Left kidney (tissue), 8 donors: ENCODE measurements at places on chromosomes 6 and 20. TPM values are rescaled to one million over a fixed set of nuclear protein-coding genes. Genes with fewer than 3 reads are reported as not detected.

FOXF2 gene
- 0.10 TPM for polyA plus RNA-seq

EDN3 gene
- 3.7 TPM for polyA plus RNA-seq

CYP39A1 gene
- polyA plus RNA-seq, result 6.8 TPM

TCF15 gene
- polyA plus RNA-seq, result 0.90 TPM

ZBP1 gene
- not detected for polyA plus RNA-seq

WFDC11 gene
- polyA plus RNA-seq, result not detected

HLA-DQA2 gene
- polyA plus RNA-seq, result 2.1 TPM

NHSL1 gene
- polyA plus RNA-seq, result 16.1 TPM

COL9A3 gene
- 10.3 TPM for polyA plus RNA-seq

TP53TG5 gene
- 2.0 TPM for polyA plus RNA-seq

ERVFRD-1 gene
- 0.13 TPM for polyA plus RNA-seq

VSX1 gene
- polyA plus RNA-seq, result not detected

EYS gene
- polyA plus RNA-seq, result 0.96 TPM

MOG gene
- polyA plus RNA-seq, result not detected

RIPPLY2 gene
- not detected for polyA plus RNA-seq

AIF1 gene
- 60.5 TPM for polyA plus RNA-seq

RNF146 gene
- 106 TPM for polyA plus RNA-seq

SRSF12 gene
- polyA plus RNA-seq, result 20.1 TPM

ME1 gene
- 2.5 TPM for polyA plus RNA-seq
